Stimulated activated CD4-positive, alpha-beta T cell treated with anti-CD3 and anti-CD28 coated beads, Interleukin-12 subunit alpha, Interleukin-12 subunit beta, amount 100 ng/mL, for 48 hours (primary cell): ENCODE measurements at places on chromosomes 7 and 10.

- no peak for DNase-seq
These were observed 50.7 kb downstream of the INPP5F start for GRCh38 chr10:119776536-119776935.

DNA sequence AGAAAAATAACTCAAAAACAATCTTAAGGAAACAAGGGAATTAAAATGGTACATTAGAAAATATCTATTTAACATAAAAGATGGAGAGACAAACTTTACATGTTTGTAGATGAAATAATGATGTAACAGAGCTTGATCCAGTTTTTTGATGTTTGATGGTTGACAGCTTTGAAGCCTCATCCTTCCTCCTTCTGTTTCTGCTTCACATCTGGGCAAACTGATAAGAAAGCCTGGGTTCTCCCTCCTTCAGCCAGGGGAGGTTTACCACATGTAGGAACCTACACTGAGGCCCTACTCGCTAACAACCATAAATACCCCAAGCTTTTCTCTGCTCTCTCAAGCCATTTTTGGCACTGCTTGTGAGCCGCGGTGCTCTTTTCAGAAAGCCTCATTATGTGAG lies 82.8 kb upstream of the ZNF32 start:
- no peak for DNase-seq

DNA sequence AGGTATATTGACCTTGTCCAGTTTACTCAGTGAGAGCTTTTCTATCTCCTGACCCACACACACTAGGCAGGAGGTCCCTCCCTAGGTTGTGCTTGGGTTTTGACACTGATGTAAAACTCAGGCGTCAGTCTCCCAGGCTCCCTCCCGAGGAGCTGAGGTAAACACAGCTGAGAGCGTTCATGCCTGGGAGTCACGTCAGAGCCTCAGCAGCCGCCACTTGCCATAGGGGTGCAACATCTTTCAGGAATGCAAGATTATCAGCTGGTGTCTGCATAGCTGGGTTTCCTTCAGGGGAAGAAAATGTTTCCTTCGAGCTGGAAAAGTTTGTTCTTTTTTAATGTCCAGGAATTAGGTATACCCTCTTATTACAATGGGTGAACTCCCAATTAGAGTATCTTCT lies 70.6 kb downstream of the FGFR2 start:
- no peak for DNase-seq

DNA sequence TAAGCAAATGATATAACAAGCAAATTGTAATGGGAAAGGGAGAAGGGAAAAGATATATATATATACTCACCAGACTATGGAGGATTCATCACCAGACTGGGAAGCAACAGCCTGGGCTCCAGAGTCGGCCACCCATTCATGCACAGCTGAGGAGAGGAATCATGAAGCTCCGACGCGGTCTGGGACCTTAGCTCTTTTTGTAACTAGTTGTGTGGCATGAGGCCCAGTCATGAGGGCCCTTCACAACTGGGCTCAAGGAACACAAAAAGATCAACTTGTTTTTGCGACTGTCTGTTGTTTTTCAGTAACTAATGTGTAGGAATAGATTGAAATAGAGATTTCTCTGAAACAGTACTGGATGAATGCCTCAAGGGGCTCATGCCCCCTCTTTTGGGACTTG lies 911.2 kb downstream of the TYW1 start:
- no peak for DNase-seq

DNA sequence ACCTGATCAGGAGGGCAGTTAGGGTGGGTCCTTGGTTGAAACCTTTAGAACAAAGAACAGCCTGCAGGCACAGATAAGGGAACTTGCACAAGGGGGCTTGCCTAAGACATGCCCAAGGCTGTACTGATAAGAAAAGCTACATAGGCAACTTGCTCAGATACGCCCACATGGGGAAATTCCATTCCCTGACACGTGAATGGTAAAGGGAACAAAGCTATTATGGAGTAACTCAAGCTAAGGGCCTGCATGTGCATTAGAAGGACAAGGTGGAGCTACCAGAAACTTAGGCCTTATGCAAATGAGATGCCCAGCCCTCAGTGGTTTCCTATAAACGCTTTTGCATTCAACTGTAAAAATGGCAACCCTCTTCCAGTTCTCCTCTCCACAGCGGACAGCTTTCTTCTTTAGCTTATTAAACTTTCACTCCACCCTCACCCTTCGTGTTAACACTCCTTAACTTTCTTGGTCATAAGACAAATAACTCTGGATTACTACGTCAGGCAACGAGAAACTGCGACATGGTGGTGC lies 1192.1 kb upstream of the CELF2 start:
- DNase-seq = no peak
